CD4-positive, alpha-beta T cell treated with Interleukin-17A for 1 hour (primary cell): ENCODE measurements at places on chromosomes 2 and 18.

- no peak for DNase-seq
These were observed 334.8 kb downstream of the DYSF start for GRCh38 chr2:71788186-71788525.

- no peak for DNase-seq
These were observed 31.7 kb downstream of the ACMSD start for GRCh38 chr2:134869946-134870736.

- DNase-seq = no peak
These were observed 34.4 kb upstream of the CYBRD1 start for GRCh38 chr2:171487803-171488259.

DNA sequence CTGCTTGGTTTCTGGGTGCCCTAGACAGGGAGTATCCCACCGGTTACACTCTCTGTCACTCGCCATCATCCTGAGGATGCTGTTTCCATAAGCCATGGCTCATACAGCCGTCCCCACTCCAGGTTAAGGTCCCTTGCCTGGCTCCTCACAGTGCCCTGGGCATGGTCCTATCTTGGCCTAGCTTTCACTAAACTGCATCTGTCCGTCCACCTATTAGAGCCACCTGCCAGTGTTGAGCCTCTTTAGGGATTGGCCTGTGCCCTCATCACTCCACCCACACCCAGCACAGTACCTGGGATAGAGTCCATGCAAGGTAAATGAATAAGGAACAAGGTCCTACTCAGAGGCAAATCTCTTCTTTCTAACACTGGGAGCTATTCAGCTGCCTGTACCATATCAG, 320.1 kb downstream of the GBX2 start:
- no peak for DNase-seq

GRCh38 chr2:118848381-118849225, 1.2 kb upstream of the EN1 start:
- DNase-seq = no peak

- DNase-seq = no peak
These were observed 319.8 kb upstream of the HNRNPA3 start for GRCh38 chr2:176892676-176893226.

DNA sequence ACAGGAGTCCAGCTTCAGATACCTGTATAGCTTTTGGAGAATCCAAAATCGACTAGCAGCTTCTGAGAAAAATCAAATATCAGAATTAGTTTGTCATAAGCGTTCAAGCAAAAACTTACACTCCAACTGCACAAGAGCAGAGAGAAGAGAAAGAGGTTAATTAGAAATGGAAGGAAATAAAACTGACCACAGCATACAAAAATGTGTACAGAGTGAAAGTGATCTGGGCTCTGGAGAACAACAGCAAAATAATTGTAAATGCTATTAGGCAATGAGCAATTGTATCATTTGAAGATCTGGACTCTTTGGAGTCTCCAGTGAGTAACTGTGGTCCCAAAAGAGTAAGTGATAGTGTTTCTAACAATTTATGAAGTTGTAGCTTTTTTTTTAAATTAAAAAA, 867.3 kb downstream of the TRIB2 start:
- DNase-seq = no peak

DNA sequence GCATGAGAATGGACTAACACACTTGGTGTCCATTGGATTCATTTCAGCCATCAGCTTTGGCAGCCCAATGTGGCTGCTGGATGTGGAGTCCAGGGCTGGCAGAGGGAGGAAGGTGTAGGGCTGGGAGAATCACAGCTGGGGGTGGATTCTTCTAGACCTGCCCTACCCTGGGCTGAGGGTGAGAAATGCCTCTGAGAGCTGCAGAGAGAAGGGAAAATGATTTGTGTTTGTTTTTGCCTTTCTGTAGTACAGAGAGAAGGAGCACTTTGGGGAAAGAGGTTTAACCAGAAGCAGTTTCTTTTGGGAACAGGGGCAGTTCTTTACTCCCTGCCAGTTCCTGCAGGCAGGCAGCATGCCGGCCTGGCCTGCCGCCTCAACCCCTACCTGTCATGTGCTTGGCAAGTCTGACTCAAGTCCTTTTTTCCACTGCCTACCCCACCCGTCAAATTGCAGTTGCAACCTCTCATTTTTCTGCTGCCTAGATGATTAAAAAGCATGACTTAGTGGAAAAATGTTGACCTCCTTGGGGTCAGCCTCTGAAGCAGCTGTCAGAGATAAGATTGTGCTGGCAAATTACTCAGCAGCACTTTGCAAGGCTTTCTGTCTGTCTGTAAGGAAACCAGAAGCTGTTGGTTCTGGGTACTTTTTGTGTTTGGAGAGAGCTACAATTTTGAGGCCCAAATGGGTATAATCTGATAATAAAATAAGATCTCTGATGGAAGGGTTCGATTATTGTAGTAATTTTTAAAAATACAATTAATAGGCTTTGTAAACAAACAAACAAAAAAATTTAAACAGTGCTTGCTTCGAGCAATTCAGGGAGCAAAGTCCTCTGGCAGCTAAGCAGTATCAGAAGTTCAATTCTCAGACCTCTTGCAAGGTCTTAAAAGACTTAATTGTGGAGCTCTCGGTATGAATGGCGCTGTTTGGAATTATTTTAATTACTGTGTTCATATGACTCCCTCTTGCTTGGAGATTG, 21.7 kb downstream of the LBH start:
- DNase-seq = no peak

DNA sequence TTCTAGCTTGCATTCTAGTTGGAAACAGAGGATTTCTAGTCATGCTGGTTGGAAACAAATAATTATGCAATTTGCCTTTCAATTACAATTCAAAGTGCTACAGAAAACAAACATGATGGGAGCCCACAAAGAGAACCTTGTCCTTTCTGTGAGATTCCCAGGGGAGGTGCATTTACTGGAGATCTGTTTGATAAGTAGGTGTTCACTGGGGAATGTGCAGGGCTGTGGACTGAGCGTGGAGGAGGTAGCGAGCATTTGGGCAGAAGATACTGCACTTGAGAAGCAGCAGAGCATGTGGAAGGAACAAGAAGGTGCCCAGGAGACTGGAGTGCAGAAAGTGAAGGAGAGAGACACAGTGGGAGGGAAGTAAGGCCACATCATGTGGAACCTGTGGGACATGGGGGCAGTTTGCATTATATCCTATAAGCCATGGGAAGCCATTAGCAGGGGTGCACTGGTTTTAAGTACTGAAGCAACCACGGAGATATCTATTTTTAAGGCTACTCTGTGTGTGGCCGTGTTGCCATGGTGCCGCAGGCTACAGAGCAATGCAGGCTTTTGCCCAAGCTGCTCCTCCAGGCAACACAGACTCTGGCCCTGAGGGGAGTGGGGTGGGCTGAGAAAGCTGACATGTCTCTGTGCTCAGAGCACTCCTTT, 154.0 kb downstream of the ANTXR1 start:
- no peak for DNase-seq

DNA sequence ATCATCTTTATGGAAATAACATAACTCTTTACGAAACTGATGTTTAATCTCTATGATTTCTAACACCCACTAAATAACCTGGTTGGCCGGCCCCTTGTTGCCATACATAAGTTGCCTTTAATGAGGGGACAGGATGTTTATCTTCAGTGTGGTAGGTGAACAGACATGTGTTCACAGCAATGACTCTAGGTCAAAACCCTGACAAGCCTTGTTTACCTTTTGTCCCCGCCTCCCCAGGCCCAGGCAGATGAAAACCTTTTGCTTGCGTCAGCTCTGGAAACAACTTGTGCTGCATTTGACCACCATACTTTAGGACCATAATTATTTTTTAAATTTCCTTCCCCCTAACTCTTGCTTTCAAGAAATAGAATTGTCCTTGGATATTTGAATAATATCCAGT, 2.9 kb upstream of the DSG4 start:
- DNase-seq = no peak

DNA sequence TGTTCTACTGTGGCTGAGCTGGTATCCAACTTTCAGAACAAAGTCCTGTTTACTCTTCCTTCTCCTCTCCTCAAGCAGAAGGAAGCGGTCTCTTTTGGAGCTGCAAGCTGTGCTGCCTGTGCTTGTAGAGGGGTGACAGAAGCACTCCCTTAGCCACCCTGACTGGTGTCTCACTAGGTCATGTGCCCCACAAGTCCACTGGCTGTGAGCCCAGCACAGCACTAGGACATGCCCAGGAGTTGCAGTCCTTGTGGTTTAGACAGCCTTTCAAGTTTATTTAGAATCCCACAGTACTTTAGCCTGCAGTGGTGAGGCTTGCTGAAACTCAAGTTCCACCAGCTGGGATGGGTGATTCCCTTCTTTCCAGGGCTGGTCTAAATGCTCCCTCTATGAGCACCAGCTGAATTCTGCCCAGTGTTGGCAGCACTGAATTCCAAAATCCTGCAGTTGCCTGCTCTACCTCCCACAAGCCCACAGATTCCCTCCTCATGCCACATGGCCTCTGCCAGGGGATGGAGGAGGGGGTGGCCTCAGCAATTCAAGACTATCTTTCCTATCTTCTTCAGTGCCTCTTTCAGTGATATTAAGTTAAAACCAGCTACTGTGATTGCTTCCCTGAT, 61.2 kb downstream of the CCDC85A start:
- no peak for DNase-seq

DNA sequence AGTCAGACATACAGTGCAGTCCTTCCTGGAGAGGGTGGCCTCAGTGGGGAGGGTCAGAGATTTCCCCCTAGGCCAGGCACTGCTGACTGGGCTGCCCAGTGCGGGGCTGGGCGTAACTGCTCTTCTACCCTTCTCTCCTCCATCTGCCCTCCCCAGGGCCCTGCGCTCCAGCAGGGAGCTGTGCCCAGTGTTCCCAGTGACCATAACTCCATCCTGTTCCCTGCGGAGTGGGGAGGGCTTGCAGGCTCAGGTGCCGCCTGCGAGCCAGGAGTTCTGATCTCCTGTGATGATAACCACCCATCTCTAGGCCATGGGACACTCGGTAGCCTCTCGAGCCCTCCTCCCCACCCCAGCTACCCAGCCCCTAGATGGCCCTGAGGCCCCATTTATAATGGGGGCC, 107.6 kb downstream of the SMAD7 start:
- DNase-seq = no peak

DNA sequence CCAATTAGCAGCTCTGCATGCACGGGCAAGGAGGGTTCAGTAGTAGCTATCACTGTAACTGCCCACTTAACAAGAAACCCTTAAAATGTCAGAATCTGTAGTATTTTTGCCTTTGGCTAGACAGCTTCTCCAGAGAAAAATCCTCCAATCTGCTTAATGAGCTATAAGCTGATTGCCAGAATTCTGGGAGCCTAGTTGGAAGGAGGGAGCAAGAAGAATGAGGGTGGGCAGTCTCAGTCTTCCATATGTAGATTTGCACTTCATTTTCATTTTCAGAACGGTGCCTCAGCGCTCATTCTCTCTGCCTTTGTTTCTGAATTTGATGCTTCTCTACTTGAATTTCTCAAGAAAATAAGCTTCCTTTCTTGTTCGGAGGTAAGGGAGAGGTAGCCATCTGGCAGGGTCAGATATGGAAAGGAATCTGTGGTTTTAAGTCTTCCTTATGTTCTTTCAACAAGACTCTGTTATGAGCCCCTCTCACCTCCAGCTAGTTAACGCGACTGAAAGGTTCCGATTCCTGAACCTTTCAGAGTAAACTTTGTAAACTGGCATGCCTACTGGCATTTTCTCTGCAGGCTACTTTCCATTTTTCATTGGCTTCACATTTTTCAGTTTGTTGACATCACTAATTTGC, 53.5 kb downstream of the HNRNPLL start:
- no peak for DNase-seq

- no peak for DNase-seq
These were observed 110.5 kb upstream of the AGAP1 start for GRCh38 chr2:235383272-235383843.

DNA sequence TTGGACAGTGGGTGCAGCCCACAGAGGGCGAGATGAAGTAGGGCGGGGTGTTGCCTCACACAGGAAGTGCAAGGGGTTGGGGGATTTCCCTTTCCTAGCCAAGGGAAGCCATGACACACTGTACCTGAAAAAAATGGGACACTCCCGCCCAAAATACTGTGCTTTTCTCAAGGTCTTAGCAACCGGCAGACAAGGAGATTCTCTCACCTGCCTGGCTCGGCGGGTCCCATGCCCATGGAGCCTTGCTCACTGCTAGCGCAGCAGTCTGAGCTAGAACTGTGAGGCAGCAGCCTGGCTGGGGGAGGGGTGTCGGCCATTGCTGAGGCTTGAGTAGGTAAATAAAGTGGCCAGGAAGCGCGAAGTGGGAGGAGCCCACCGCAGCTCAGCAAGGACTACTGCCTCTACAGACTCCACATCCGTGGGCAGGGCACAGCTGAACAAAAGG, 244.7 kb downstream of the NBAS start:
- peak; percentile 53 for DNase-seq

DNA sequence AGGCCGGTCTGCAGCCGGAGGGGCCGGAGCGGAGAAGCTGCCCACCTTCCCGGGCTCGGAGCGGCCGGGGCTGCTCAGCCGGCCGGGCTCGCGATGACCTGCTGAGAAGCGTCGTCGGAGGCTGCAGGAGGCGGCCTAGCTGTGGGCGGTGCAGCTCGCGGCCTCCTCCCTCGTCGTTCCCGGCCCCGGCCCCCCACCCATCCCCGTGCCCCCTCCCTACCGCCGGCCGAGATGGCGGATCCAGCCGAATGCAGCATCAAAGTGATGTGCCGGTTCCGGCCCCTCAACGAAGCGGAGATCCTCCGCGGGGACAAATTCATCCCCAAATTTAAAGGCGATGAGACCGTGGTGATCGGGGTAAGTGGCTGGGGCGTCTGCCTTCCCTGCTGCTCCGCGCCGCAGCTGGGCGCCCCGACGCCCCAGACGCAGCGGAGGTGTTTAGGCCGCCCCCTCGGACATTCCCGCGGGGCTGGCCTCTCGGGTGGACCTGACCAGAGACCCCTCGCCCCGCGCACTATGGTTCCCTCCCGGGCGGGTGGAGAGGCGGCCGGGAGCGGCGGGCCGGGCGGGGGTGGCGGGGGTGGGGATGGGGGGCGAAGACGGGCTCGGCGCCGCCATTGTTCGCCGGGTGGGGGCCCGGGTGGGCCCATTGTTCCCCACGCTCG, 492 bp downstream of the KIF5C start:
- DNase-seq = peak; percentile 18

DNA sequence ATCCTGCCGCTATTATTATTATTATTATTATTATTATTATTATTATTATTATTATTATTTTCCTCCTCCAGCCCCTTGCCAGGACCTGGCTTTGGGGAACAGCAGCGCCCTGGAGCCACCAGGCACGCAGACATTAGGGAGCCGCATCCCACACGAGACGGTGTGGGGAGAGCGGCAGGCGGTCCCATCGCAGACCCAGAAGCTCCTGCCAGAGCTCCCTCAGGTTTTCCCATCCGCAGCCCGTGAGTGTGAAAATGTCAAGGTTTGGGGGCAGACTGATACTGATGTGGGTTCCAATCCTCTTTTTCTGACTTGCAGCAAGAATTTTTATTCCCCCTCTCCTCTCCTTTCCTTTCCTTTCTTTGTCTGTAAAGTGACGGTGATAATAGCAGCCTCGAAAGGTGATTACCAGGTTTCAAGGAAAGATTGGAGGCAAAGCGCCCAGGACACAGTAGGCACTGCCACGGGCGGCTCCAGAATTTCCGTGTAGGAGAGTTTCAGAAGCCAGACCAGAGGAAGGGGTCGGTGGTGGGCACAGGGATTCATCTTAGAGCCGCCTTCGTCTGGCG, 816 bp downstream of the SCTR start:
- DNase-seq = no peak

- DNase-seq = no peak
These were observed 36.8 kb upstream of the LCLAT1 start for GRCh38 chr2:30410217-30410616.

- DNase-seq = no peak
These were observed 135.2 kb downstream of the DPP10 start for GRCh38 chr2:114577657-114578056.
